ENCODE measurements at places on chromosomes 16 and 17. TPM values are rescaled to one million over a fixed set of nuclear protein-coding genes. Genes with fewer than 3 reads are reported as not detected.

DNA sequence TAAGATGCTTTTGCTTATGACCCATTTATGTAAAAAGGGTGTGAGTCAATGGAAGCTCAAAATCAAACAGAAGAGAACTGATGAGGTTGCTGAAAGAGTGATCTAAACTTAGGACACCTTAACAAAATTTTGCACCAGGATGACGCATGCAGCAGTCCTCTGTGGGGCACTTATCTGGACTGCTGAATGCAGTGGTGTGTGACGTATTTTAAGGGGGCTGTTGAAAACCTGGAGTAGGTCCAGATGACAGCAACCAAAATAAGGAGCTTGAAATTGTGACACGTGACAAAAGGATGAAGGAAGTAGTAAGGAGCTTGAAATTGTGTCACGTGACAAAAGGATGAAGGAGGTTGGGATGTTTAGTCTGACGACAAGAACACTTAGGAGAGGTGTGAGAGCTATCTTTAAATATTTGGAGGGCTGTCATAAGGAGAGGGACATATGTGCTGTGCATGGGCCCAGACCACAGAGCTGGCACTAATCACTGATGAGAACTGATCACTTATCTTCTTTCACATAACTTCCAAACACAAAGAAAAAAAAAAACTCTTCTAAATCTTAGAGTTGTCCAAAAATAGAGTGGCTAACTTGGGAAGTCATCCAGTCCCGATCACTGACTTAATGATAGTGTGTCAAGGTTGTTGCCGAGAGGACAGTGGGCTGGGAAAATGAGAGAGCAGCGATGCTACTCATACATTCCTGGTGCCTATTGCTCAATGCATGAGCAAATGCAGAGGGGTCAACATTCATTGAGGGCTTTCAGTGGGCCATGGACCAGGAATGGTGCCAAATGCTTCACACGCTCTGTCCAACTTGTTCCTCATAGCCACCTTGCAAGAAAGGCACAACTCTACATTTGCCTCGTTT, 264.2 kb upstream of the ZFHX3 start:
- no peak for DNase-seq

RSAD1 gene
- total RNA-seq, result 24.2 TPM

AIPL1 gene
- not detected for total RNA-seq

- DNase-seq, result no peak
These were observed 70.0 kb upstream of the PMFBP1 start for GRCh38 chr16:72241930-72242329.

NRN1L gene
- 0.92 TPM for total RNA-seq

GRCh38 chr16:87317750-87318644, 805 bp upstream of the C16orf95 start:
- no peak for DNase-seq

CCL7 gene
- not detected for total RNA-seq

CES5A gene
- total RNA-seq, result not detected

UTS2R gene
- total RNA-seq, result 0.36 TPM

DNA sequence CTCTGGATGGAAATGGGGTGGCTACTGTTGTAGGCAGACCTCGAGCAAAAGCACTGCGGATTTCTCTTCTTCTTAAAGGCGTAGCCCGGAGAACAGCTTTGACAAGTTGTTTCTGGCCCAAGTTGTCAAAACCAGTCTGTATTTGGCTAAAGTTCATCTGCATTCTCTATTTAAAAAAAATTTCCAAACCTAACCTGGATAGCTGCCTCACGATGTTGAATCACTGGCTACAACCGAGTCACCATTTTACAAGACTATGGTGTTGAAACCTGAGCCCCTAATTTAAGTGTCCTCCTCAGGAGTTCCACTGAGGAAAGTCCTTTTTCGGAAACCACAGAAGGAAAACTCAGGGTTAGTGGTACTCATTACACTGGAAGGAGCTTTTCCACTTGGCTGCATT, 1.5 kb downstream of the SLC16A6 start:
- no peak for DNase-seq

- DNase-seq, result no peak
These were observed 10.2 kb downstream of the CYB561 start for GRCh38 chr17:63435681-63436522.

LRRC75A gene
- total RNA-seq, result 0.05 TPM

- no peak for DNase-seq
These were observed 7.3 kb upstream of the RPRML start for GRCh38 chr17:46986366-46986765.

ITGAL gene
- total RNA-seq, result 170 TPM

SPEM1 gene
- not detected for total RNA-seq

DNA sequence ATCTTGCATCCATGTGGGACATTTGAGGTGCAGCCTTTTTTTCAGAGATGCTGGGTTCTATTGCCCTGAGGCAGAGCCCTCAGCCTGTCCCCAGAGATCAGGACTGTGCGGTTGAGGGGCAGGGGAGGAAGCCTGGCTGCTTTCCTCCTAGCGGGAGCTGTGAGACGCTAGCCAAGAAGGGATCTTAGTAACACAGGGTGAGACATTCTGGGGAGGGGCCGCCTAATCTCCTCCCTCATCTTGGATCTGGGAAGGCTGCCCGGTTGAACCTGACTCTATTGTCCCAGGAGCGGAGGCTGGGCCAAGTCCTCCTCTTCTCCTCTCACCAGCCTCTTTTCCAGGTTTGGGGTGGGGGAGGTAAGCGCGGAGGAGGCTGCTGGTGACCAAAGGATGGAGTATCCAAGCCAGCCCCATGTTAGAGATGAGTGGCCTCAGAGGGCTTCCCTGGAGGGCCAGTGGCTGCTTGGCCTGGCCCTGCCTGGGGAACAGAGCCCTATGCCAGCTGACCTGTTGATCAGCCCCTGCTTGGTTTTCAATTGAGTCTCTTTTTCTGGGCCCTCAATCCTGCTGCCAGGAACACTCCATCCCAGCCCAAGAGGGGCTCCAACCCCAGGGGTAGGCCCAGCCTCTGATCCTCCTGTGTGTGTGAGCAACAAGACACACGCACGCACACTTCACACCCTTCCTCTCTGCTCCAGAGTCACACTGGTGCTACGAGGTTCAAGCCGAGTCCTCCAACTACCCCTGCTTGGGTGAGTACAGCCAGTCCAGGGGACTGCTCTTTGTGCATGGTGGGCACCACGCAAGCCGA, 5.0 kb downstream of the CA4 start:
- no peak for DNase-seq

- DNase-seq, result no peak
These were observed 45.3 kb downstream of the REXO5 start for GRCh38 chr16:20851601-20852000.

DNA sequence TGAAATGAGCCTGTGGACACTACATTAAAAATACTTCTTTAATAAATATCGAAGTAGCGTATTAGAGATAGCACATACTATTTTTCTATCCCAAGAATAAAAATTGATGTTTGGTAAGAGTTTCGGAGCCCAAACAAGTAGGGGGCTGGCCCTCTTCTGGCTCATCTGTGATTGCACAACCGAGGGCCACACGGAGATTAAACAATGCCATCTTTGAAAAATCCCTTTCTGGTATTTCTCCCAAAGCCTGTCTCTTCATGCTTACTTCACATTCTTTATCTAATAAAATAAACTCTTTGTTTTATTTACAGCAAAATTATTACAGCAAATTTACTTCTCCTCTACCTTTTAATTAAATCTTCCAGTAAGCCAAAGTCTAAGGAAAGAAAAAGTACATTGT, 9.6 kb upstream of the MYH11 start:
- DNase-seq, result no peak

ZNF267 gene
- 39.3 TPM for total RNA-seq

DNA sequence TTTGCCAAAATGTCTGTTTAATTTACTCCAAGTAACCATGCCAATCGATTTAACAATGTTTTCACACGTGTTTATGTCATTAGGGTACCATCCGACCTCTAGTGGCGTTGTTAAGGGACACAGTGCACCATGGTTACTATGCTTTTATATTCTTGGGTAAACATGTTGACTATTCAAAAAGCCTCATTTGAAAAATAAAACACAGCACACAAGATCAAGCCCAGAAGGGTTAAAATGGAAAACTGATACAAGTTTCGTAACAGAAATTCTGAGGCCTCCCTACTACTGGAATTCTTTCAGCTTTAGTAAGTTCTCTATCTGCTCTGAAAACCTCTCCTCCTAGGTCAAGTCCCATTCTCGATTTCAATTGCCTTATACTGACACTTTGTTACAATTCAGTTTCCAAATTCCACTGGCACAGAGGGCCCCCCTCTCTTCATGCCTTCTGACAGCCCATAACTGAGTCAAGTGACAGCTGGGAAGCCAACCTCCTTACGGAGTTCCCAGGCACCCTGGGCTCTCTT, 2.1 kb downstream of the CFAP20 start:
- DNase-seq, result no peak

GRCh38 chr17:1627182-1627981, 1.3 kb downstream of the SLC43A2 start:
- DNase-seq, result no peak

GPR179 gene
- total RNA-seq, result not detected

DNA sequence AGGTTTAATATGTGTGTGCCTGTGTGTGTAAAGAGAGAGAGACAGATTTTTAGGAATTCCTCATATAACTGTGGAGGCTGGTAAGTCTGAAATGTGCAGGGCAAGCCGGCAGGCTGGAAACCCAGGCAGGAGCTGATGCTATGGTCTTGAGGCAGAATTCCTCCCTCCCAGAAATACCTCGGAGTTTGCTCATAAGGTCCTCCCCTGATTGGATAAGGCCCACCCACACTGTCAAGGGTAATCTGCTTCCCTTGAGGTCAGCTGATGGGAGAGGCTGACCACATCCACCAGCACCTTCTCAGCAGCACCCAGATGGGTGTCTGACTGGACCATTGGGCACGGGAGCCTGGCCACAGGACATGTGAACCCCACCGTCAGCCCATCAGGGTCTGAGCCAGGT, 42.4 kb downstream of the C16orf95 start:
- no peak for DNase-seq

NLRC3 gene
- total RNA-seq, result 18.2 TPM

- peak; percentile 24 for DNase-seq
These were observed 55.2 kb downstream of the GAN start for GRCh38 chr16:81369888-81370504.

GAS7 gene
- 53.4 TPM for total RNA-seq

GRIN2C gene
- total RNA-seq, result 0.13 TPM

- DNase-seq, result peak; percentile 11
These were observed 283.8 kb downstream of the ZFHX3 start for GRCh38 chr16:72764015-72764654.

- no peak for DNase-seq
These were observed 1.3 kb downstream of the DGKE start for GRCh38 chr17:56835264-56835585.

PRSS21 gene
- total RNA-seq, result 58.3 TPM

DNA sequence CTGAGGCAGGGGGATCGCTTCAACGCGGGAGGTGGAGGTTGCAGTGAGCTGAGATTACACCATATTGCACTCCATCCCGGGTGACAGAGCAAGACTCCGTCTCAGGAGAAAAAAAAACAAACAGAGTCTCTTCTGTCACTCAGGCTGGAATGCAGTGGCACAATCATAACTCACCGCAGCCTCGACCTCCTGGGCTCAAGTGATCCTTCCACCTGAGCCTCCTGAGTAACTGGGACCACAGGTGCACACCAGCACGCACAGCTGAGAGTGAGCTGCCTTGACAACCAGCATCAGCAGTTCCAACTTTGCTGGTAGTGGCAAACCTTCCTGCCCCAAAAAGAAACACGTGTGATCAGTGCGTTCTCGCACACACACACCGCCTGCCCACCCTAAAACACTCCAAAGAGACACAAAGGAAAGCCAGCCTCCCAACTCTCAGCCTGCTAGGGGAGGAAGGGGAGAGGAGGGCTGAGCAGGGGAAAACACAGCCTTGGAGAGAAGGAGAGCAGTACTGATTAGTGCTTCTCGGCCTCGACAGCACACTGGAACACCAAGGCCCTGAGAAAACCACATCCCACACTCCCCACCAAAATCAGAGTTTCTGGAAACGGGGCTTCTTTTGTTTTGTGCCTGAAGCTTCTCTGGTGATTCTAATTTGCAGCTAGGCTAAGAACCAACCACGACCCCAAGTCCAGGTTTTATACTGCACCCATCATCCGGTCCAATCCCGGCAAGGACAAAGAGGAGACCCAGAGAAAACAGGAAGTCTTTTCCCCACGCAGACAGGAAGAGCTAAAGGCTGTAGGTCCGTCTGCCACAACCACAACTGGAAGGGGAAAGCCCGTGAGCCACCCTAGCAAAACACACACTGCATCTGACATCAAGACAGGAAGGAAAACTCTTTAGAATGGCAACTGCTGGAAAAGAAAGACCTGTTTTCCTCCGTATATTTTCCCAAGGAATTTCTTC, 28.8 kb downstream of the ZCCHC14 start:
- no peak for DNase-seq
